ENCODE measurements at places on chromosomes 7 and 10.

DNA sequence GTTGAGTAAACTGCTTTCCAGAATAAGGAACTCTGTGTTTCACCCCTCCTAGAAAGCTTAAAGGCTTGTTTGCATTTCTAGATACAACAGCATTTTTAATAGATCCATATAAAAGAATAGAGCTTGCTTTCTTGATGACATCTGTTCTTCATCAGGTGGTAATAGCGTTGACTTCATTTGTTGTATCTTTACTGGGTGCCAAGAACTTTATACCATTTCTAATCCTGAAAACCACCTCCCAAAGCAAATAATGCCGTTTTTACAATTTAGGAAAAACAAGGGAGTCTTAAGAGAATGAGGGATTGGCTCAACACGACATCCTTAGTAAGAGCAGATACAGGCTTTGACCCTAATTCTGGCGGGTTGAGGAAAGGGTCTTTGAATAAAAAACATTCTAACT, 993.4 kb downstream of the TYW1 start:
- DNase-seq: no peak

DNA sequence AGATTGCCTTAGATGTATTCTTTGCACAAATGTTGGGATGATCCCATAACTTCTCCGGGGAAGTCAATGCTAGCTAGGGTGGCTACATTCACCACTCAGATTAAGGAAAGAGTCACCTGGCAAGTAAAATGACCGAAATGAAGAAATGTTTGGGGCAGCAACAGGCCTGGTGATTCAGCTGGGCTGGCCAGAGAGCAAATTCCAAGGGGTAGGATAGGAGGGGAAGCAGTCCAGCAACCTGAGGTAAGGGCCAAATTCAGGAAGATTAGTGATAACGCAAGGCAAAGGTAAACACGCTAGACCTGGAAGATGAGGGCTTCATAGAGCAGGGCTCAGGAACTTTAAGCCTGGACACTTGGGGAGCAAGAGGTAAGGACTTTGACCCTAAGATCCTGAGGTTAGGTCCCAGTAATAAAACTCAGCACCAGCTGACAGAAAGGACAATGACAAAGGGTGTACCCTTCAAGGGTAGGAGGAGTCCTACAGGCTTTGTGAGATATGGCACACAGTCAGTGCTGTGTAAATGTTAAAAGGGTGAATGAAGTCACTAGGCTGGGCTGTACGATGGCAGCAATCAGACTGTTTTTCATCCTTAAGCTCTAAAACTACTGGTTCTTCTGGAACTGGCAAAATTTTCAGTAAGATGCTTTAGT, 22.7 kb upstream of the SMNDC1 start:
- DNase-seq: no peak

GRCh38 chr10:30176776-30177533, 117.6 kb upstream of the JCAD start:
- DNase-seq: no peak

DNA sequence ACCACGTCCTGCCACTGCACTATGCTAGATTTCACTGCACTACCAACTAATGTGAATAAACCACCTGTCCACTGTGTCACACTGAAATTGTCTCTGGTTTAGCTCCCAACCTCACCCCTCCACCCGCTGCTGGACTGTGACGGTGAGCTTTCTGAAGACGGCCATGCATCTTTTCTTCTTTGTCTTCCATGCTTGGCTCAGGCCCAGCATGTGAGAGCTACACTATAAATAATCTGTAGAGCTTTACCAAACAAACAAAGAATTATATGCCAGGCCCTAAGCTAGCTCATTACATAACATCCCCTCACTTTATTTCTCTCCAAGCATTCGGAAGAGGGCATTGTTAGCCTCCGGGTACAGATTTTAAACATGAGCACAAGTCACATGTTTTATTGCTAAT, 633.2 kb downstream of the TNS3 start:
- no peak for DNase-seq

- DNase-seq: no peak
Measured at GRCh38 chr10:62843600-62843999, 27.4 kb upstream of the EGR2 start.
